ENCODE measurements at places on chromosomes 16 and 17.
A peak's percentile ranks its signal among the peaks of the same experiment; 100 is the strongest.

GRCh38 chr17:51814521-51814920 is 344.0 kb downstream of the CA10 start:
- no peak for DNase-seq

DNA sequence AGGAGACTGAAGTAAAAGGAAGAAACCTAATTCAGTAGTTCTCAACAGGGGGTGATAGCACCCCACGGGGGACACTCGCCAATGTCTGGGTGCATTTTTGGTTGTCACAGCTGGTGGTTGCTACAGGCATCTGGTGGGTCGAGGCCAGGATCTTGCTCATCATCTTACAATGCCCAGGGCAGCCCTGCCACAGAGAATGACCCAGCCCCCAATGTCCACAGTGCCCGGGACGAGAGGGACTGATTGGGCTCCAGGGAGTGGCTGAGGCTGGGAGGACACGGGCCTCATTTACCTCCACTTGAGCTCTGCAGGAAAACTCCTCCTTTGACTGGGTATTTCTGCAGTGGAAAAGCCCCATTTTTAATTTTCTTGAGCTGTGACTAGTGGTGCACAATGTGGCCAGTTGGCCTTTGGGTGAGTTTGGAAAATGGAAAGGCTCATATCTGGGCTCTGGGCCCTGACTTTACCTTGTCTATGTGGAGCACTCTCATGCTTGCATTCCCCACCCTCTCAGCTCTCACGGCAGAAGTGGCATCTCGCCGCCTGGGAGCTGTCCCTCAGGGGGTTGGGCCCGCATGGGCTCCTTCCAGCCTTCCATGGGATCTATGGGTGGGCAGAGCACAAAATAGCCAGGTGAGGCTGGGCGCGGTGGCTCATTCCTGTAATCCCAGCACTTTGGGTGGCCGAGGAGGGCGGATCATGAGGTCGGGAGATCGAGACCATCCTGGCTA is 37.7 kb upstream of the IRF8 start:
- DNase-seq: no peak

GRCh38 chr17:36500745-36501225 is 14.3 kb downstream of the ZNHIT3 start:
- DNase-seq: no peak

- no peak for DNase-seq
These were observed 4.1 kb upstream of the ARL5C start for GRCh38 chr17:39170109-39170508.

DNA sequence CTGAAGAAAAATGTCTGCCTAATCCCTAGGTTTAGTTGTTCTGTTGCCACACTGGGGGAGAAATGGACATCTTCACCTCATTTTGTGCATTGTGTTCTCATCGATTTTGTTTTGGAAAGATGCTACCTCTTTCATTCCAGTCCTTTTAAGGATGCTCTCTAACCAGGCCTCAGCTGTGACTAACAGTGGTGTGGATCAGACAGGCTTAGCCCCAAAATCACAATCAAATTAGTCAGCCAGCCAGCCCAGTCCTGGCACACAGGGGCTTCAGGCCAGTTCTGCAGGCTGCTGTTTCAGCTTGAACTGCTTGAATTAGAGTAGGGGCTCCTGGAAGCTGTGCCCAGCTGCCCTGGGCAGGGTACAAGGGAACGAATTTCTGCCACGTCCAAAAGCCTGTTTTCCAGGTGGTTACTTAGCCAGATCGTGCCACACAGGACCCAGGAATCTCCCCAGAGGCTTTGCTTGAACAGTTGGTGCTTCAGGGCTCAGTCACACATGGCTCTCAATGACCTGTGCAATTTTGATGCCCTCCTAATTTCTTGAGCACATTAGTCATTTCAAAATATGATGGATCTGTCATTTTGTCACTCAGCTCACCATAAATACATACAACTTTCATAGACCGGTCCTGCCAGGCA is 60.7 kb downstream of the CLEC16A start:
- DNase-seq: no peak

GRCh38 chr17:45277216-45277849 is 15.4 kb upstream of the SPATA32 start:
- peak; percentile 64 for DNase-seq

DNA sequence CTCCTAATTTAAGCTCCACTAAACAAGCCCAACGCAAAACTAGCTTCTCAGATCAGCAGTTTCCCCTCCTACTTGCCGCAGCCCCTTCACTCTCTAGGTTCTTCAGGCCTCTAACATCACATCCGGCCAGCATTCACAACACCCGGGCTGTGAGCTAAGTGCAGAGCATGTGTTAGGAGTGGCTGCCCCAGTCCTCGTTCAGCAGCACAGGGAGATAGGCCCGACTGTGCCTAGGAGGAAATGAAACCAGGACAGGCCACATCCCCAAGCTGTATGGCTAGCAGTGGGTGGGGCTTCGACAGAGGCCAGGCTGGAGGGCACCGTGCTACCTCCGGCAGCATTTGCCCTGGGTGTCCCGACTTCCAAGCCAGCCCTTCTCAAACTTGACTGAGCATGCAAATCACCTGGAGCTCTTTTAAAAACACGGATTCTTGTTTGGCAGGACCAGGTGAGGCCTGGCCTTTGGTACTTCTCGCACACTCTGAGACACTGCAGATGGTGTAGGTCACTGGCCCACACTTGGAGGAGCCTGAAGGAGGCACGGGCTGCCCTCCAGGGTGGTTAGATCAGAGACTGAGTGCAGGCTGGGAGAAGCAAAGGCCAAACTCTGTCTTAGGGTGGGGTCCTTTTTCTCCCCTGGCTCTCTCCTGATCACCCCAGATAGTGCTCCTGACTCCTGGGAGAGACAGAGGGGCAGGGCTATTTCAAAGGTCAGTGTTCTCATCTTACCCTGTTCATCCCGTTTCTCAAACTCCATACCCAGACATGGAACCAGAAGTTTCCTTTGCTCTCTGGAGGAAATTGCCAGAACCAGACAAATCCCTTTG is 202.0 kb downstream of the C16orf78 start:
- DNase-seq: no peak

GRCh38 chr17:63189930-63190329 is 223.9 kb downstream of the TANC2 start:
- no peak for DNase-seq

GRCh38 chr16:23395732-23396131 is 57.3 kb downstream of the COG7 start:
- no peak for DNase-seq

GRCh38 chr17:37066322-37067255 is 117.8 kb downstream of the AATF start:
- no peak for DNase-seq

DNA sequence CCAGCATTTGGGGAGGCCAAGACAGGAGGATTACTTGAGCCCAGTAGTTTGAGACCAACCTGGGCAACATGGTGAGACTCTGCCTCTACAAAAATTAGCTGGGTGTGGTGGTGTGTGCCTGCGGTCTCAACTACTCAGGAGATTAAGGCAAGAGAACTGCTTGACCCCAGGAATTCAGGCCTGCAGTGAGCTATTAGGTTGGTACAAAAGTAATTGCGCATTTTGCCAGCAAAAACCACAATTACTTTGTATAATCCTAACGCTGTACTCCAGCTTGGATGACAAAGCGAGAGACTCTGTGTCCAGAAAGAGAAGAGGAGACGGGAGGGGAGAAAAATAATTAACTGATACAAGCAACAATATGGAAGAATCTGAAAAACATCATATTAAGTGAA is 32.7 kb downstream of the YWHAE start:
- DNase-seq: no peak

GRCh38 chr16:17412791-17413190 is 58.0 kb downstream of the XYLT1 start:
- DNase-seq: no peak

- DNase-seq: no peak
These were observed 833.6 kb upstream of the SOX9 start for GRCh38 chr17:71287071-71287823.
